ENCODE measurements at places on chromosomes 1 and 21.

- no peak for DNase-seq
Measured at GRCh38 chr1:231279683-231280082, 38.7 kb downstream of the GNPAT start.

- DNase-seq, result no peak
Measured at GRCh38 chr1:220791956-220792355, 5.2 kb downstream of the MTARC1 start.

- DNase-seq, result no peak
Measured at GRCh38 chr1:37825506-37825905, 17.5 kb upstream of the YRDC start.

DNA sequence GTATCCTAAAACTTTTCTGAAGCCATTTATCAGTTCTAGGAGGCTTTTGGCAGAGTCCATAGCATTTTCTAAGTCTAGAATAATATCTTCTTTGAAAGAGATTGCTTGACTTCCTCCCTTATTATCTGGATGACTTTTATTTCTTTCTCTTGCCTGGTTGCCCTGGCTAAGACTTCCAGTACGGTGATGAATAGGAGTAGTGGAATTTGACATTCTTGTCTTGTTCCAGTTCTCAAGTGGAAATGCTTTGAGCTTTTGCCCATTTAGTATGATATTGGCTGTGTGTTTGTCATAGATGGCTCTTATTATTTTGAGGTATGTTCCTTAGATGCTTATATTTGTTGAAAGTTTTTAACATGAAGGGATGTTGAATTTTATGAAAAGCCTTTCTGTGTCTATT lies 1647.9 kb downstream of the PLA2G4A start:
- no peak for DNase-seq

- no peak for DNase-seq
Measured at GRCh38 chr1:192475970-192476369, 99.6 kb upstream of the RGS1 start.

DNA sequence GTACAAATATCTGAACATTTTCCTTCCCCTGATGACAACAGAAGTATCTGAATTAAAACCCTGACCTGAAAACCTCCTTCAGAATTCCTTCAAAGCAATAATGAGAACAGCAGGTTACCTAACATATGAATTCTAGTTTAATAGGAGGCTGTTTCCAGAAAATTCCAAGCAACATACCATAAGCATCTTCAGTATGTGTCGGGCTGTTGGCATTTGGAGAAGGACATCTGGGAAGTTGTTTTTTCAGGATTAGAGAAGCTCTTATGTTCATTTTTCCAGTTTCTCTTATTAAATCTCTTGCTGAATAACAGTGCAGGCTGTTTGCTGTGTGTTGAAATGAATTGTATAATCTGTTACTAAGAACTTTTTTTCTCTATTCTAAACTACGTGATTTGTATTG lies 101.5 kb downstream of the PLA2G4A start:
- DNase-seq, result no peak

- no peak for DNase-seq
Measured at GRCh38 chr1:163703794-163704193, 382.0 kb downstream of the NUF2 start.

DNA sequence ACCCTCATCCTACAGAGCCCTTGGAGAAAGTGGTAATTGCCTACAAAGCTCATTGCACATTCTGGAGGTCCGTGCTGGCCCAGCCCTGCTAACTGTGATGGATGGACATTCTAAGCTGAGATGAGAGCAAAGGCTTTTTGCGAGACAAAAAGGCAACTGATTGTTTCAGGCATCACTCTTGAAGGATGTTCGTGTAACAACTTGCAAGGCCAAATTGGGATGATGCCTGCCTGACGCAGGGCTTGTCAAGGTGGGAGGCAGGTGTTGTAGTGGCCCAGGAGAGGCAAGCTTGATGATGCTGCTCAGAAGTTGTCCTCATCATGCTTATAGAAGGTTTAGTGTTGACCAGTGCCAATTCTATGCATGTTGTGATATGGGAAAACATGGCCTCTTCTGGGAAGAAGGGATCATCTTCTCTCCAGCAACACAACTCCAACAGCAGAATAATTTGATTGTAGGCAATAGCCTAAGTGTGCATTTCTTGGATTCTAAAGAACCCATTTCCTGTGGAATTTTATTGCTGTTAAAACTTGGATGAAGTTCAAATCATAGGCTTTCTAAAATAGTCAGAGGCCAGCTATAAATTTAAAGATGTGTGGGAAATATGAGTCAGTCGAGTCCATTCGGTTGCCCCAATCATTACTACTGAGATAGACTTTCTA lies 102.5 kb upstream of the COA6 start:
- DNase-seq, result no peak

- no peak for DNase-seq
Measured at GRCh38 chr1:226619031-226619430, 70.5 kb downstream of the STUM start.

DNA sequence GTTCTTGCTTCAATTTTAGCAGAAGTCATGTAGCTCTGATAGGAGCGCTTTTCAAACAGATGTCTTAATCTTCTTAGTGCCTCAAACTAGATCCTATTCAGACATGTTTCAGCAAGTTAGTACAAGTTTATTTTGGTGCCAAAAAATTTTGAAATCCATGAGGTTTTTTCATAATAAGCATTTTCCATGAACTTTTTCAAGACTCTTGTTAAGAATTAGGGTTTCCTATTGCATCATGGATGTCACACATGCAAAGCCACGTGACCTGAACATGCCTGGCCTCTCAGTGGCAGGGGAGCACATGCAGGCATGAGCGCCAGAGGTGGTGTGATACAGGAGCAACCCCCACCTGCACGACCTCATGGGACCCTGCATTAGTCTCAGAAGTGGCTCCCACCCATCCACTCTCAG lies 67.6 kb downstream of the POFUT2 start:
- no peak for DNase-seq

GRCh38 chr1:61623852-61624251 lies 101.1 kb downstream of the TM2D1 start:
- DNase-seq, result no peak

- no peak for DNase-seq
Measured at GRCh38 chr1:90007979-90008404, 13.1 kb downstream of the ZNF326 start.

GRCh38 chr1:210239349-210240111 lies 6.9 kb downstream of the SERTAD4 start:
- DNase-seq, result no peak

DNA sequence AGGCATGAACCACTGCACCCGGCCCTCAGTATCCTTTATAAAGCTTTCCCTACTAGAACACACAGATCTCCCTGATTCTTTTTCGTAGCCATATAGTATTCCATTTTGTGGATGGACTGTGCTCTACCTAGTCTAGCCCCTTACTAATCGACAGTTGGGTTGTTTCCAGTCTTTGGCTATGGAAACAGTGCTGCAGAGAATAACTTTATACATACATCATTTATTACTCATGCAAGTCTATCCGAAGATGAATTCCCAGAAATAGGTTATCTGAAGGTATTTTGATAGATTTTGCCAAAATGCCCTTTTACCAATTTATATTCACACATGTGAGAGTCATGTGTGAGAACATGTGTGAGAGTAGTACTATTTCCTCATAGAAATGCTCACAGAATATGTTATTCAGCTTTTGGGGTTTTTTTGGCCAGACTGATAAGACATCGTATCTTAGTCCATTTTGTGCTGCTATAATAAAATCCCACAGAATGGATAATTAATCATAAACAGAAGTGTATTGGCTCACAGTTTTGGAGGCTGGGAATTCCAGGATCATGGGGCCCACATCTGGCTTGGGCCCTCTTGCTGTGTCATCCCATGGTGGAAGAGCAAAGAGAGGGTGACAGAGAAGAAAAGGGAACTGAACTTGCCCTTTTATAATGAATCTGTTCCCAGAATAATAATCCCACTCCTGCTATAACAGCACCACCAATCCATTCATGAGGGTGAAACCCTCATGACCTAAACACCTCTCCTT lies 17.3 kb upstream of the FGR start:
- DNase-seq, result no peak

DNA sequence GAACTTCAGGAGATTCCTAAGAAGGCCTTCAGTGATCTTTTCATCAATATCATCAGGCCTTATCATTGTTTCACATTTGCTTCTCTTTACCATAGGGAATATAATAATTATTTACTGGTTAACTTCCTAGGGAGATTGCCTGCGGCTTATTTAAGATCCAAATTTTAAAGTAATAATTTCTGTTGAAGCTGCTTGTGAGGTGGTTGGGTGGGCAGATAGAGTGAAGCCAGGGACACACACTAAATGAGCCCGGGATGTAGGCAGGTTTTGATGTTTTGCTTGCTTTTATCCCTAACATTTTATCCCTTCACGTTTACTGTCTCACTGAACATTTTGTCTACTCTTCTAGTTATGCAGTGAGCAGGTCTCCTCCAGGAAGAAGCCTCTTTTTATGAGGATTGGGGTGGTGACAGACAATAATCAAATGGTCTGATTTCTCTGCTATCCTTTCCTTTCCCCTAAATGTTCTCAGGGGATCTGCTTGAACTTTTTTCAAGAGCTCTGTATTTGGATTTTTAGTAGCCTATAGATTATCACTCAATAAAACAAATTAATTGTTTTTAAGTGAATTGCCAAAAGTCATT lies 164.7 kb downstream of the RUNX1 start:
- no peak for DNase-seq

- DNase-seq, result no peak
Measured at GRCh38 chr1:53524428-53525375, 65.5 kb downstream of the DMRTB1 start.

- DNase-seq, result no peak
Measured at GRCh38 chr1:160406131-160406968, 6.0 kb downstream of the VANGL2 start.

DNA sequence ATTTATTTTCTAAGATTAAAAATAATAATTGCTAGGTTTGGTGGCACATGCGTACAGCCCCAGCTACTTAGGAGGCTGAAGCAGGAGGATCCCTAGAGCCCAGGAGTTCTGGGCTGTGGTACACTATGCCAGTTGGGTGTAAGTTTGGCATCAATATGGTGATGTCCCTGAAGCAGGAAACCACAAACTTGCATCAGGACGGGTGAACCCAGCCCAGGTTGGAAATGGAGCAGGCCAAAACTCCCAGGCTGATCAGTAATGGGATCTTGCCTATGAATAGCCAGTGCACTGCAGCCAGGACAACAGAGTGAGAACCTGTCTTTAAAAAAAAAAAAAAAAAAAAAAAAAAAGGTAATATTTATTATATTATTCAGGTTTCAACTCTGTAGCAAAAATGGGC lies 92.4 kb upstream of the PGD start:
- DNase-seq, result no peak

GRCh38 chr1:240771450-240771849 lies 159.5 kb upstream of the GREM2 start:
- DNase-seq, result no peak

DNA sequence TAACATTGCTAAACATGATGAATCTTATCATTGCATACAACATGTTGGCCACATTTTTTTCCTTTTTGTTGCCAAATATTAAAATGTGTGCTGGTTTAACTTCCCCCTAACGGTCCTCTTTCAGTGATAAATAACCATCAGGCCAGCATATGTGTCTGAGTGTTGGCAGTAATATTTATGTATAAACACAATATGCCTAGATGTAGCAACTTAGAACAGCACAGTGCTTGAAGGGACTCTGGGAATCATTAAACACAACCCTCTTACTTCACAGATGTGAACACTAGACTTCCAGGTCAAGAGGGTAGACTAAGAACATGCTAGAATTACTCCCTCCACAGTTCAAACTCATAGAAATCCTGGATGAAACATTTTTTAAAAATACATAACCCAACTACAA lies 581.8 kb downstream of the PLPP3 start:
- no peak for DNase-seq

- no peak for DNase-seq
Measured at GRCh38 chr1:4749406-4749805, 95.0 kb downstream of the AJAP1 start.

DNA sequence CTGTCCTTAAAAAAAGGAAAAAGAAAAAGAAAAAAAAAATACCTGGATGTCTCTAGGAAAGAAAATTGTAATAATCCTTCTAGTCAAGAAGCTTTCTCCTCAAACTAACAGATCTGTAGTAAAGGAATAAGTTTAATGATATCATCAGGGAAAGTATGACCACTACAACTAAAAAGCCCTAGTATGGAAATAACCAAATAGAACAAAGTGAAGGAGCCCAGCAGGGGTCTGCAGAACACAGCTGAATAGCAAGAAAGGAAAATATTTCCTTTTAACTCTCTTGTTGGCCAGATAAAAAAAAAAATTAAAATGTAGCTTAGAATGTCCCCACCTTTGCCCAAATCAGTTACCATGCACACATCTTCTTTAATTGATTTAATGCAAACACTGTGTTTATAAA lies 43.2 kb downstream of the PRRX1 start:
- no peak for DNase-seq

- no peak for DNase-seq
Measured at GRCh38 chr1:109204484-109204883, 9.2 kb upstream of the SARS1 start.

DNA sequence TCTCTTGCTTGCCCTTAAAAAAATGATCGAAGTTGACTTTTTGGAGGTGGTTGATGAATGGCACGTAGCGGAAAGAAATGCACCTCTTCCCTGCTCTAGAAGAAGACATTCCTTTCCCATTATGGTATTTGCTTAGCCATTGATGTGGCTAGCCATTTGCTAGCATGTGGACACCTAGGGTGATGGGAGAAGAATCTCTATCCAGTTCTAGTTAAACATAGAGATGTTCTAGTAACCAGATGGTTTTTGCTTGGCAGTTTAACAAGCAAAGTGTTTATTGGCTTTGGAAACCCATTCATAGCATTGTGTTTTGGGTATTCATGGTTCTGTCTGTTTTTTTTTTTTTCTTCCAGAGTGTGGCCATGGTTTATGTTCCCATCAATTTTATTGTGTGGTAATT lies 78.9 kb downstream of the KCNJ6 start:
- no peak for DNase-seq

DNA sequence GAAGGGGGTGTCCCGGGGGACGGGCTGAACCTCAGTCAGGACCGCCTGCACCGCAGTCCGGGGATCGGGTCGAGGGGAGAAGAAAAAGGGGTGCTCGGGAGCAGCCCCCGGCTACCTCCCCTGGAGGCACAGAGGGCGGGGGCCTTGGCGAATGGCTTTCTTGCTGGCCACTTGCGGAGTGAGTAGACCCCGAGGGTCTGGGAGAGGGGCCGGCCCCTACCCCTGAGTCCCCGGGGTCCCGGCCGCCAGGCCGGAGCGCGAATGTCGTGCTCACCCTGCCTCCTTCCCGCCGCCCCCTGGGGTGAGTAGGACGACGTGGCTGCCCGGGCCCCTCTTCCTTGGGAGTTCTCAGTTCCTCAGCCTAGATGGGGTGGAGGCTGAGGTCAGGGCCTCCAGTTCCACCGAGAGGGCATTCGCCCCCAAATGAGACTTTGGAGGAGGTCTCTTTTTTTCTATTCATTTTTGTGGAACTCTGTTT lies 113.0 kb downstream of the OSBPL9 start:
- DNase-seq, result no peak
